ENCODE measurements at places on chromosomes 6 and 20.

- no peak for DNase-seq
Observed at GRCh38 chr6:170068496-170068895, 222.4 kb downstream of the DLL1 start.

GRCh38 chr6:30491991-30492952, 3.0 kb downstream of the HLA-E start:
- no peak for DNase-seq

GRCh38 chr20:49476016-49476355, 6.5 kb downstream of the KCNB1 start:
- DNase-seq, result peak; percentile 38

GRCh38 chr6:164097551-164098398, 683.3 kb downstream of the QKI start:
- DNase-seq, result peak; percentile 62
